ENCODE measurements at places on chromosomes 11 and 22.

DNA sequence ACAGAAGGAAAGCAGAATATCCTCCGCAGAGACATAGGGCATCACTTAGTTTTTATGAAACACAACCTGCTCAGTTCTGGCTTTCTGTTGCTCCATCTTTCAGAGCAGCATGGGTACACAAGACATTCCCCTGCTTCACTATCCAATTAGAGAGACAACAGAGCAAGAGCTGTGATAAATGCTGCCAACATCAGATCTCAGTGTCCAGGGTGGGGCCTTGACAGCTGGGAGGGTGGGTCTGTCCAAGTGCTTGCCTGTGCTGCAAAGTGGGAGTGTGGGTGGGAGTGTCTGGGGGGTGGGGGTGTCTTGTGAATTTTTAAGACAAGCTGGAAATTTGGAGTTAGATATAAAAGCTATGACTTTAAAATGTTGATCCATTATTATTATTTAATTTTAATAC, 369.6 kb downstream of the TENM4 start:
- no peak for DNase-seq

- DNase-seq = no peak
Observed at GRCh38 chr11:133745791-133746190, 99.5 kb downstream of the SPATA19 start.

GRCh38 chr11:44914105-44914504, 36.6 kb downstream of the TP53I11 start:
- no peak for DNase-seq

- DNase-seq = no peak
Observed at GRCh38 chr11:81030186-81030585, 1589.4 kb upstream of the TENM4 start.

DNA sequence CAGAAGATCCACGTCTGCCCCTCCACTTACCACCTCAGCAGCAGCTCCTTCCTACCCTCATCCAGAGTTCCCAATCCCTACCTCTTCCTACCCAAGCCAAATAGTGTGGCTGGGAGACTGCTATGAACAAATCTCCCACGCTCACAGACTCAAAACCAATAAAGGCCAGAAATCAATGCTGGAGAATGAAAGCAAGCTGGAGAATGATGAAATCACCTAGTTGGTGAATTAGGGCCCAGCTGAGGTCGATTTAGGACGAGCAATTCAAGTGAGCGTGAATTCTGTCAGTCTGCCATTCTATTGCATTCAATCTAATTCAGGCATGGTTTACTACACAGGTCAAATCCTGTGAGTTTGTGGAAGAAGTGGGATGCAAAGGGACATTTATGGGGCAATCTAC, 22.5 kb downstream of the COMMD9 start:
- DNase-seq = no peak
